DMS79 treated with DMSO at 0.1 percent for 48 hours (cell line): ENCODE measurements at places on chromosomes 11 and 22.

DNA sequence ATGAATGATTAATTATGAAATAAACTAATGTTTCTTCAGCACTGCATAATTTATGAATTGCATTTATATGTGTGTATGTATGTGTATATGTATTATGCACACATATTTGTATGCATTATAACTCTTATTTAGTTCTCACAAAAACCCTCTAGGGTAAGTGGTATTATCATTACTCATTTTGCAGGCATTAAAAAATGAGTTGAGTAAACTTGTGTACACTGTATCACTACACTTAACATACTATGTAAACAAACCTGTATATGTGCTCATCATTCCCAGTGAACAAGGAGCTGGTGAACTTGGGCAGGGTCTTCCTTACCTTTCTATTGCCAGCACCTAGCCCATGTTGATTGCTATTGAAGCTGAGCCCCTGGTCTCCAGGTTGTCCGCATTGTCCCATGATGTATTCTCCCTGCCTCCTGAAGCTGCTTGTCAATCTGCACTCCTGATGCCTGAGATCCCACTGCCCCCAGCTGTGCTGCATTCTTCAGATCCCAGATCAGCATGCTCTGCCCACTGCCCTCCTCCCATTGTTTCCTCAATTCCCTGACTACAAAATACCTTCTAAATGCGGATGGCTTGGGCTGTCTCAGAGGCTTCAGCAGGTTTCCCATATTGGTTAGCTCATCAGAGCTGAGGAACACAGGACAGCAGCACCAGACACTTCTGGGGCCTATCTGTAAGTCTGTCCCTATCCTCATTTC is 267.9 kb upstream of the SESN3 start:
- no peak for DNase-seq

- no peak for DNase-seq
These were observed 82.7 kb upstream of the LINC01488 start for GRCh38 chr11:69398529-69399492.

DNA sequence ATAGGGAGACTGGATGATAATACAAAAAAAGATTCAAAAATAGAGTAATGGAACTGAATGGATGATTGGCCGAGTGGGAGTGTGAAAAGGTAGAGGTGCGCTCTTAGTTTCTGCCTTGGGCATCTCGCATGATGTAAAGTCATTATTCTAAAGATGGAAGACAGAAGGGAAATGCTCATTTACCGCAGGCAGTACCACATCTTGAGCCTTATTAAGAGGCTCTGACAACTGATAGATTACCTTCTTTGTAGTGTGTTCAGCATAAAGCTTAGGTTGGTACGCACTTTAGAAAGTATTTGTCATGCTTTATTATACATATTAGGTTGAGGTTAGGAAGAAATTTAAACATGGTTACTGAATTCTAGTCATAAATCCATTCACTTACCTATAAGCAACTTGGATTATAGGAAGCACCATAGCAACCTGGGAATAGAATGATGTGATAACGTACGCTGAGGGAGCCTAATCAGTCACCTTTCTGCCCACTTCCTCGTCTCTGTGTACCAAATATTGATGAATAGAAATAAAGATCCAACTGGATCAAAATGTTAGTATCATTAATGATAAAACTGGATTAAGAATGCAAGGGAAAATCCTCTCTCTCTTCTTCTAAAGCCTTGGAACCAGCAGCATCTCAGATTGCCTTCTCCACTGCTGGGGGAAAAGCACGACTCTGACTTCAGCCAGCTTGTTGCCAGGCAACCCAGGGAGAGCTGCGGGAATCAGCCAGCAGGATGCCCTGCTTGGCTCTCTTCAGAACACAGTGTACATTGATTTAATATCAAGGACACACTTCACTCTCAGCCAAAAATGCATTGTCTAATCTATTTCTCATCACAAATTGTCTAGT is 29.0 kb upstream of the VWA5A start:
- DNase-seq: peak; percentile 22

- DNase-seq: no peak
These were observed 42.9 kb upstream of the SLC5A1 start for GRCh38 chr22:32000181-32000580.

DNA sequence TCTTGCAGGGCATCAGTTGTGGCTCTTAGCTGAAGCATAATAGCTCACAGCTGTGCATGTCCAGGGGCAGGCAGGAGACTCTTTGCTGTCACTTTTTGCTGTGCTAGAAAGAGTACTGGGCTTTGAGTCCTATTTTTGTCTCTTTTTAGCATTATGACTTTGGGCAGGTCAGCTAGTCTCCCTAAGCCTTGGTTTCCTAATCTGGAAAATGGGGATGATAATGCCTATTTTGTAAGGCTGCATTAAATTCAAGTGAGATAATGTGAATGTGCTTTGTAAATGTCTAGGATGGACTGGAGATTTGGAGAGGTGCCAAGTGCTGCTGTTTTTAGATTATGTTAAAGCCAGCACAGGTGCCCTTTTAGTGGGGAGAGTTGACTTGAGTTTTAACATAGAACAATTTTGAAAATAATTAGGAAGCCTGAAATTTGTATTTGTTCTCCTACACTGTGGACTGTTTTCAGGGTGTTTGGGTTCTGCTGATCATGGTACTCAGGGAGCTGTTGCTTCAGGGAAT is 19.1 kb downstream of the CABIN1 start:
- no peak for DNase-seq

- no peak for DNase-seq
These were observed 7.6 kb upstream of the SLC39A13 start for GRCh38 chr11:47400768-47401279.

DNA sequence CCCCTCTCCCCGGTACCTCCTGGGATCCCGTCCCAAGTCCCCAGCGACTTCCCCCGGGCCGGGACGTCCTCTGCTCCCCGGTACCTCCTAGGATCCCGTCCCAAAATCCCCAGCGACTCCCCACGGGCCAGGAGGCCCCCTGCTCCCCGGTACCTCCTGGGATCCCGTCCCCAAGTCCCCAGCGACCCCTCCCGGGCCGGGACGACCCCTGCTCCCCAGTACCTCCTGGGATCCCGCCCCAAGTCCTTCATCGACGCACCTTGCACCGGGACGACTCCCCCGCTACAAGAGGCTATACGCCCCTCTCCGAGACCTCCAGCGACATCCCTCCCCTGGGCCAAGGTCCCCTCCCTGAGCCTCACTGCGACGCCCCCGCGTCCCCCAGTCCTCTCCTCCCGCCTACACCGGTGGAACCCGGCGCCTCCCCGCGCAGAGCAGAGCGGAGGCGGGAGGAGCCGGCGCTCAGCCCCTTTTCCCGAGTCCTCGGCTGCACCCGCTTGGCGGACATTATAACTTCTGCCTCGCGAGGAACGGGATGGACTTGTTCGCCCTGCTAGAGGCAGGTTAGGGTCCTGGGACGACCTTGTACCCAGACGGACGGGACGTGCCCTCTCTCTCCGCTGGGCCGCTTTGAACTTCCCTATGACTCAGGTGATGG is 912 bp downstream of the KREMEN1 start:
- DNase-seq: no peak

DNA sequence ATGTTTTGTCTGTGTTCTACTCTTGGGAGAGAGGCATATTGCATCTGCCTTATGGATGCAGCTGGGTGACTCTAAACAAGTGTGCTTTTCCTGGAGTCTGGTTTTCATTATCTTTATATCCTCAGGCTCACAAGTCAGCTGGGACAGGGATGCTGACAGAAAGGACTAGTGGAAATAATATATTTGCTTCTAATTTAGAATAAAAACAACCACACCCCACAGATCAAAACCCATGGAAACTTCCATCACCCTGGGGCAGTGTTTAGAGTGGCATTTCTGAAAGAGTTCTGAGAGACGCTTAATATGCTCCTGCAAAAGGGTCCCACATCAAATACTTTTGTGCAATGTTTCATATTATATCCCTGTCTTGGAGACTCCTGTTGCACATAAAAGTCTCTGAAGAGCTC is 20.8 kb downstream of the KCNE3 start:
- DNase-seq: no peak

DNA sequence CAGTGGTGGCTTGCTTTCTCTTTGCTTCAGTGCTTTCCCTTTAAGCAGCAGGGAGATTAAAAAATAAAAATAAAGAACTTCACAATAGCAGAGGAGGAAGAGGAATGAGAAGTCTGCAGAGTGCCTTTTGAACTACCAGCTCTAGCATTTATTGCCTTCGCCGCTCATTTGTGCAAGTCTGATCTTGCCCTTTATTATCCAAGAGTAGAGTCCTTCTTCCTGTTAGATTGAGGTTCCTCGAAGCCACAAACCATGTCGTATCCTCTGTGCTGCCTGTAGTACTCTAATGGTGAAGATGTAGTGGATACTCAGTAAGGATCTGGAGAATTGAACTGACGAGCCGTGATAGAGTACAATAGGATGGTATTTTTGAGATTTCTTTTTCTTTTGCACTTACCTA is 101.2 kb upstream of the RAG2 start:
- DNase-seq: peak; percentile 49
